Omental fat pad (tissue), 4 donors: ENCODE measurements at places on chromosomes 6 and 20. TPM values are rescaled to one million over a fixed set of nuclear protein-coding genes. Genes with fewer than 3 reads are reported as not detected.

- no peak for DNase-seq
These were observed 17.8 kb upstream of the PTGIS start for GRCh38 chr20:49585585-49586245.

- no peak for DNase-seq
These were observed 196.7 kb downstream of the MOXD1 start for GRCh38 chr6:132204591-132204990.

GRCh38 chr20:60486315-60486714 lies 528.1 kb downstream of the CDH26 start:
- DNase-seq, result no peak

DNA sequence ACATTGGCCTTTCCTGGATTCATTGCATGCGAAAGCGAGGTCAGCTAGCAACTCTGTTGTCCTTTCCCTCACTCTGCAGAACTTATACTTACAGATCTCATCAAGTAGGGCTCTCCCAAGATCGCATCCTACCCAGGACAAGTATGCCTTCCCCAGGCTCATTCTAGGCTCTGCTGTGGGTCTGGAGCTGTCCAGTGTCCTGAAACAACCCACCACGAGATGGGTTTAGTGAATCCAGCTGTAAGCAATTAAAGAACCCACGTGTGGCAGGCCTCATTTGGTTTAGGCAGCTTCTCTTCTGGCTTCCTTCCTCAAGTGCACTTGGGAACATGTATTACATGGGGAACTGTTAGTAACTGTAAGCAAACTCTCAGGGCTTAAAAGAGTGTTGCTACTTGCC lies 406.5 kb upstream of the CHD6 start:
- DNase-seq, result no peak

GRCh38 chr6:80145921-80146320 lies 39.5 kb downstream of the BCKDHB start:
- DNase-seq, result no peak

FLRT3 gene
- total RNA-seq, result 22.3 TPM

OR2J3 gene
- not detected for total RNA-seq

OPRL1 gene
- 1.5 TPM for total RNA-seq

GLP1R gene
- not detected for total RNA-seq

TRIM31 gene
- not detected for total RNA-seq

COX7A2 gene
- 259 TPM for total RNA-seq

CGA gene
- total RNA-seq, result not detected

HSPA12B gene
- 58.2 TPM for total RNA-seq
